ENCODE measurements at places on chromosomes 3 and 15.

DNA sequence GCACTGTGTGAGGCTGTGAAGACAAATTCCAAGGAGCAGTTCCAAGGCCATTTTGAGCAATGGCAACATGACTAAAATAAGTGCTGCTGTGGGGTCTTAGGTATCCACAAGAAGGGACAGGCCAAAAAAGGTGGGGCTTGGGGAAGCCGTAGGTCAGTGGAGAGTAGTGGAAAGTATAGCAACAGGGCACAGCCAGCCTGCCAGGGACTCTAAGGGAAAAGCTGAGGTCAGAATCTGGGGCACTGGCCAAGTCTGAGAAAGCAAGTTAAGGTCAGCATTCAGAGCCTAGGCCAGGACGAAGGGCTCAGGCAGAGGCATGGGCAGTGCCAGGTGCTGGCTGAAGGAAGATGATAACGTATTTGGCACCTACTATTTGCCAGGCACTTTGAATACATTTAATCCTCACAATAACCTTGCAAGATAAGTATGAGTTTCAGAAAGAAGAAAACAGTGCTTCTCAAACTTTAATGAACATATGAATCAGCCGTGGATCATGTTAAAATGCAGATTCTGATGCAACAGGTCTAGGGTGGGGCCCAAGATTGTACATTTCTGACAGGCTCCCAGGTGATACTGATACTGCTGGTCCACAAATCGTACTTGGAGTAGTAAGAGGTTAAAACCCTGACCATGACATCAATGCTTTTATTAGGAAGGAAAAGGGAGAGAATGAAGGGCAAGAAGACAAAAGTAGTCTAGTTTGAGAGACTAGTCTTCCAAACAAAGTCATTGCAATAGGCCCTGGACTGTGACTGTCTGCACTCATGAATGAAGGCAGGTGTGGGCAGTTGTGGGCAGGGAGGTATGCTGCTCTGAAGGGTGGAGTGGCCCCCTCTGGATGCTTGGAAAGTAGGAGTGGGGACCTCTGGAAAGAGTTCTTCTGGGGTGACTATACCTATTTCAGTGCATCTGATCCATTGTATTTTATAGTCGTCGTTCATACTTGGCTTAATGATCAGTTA lies 106.3 kb upstream of the ANKRD28 start:
- DNase-seq: no peak

- DNase-seq: no peak
Observed at GRCh38 chr3:46889381-46890110, 12.0 kb downstream of the PTH1R start.

DNA sequence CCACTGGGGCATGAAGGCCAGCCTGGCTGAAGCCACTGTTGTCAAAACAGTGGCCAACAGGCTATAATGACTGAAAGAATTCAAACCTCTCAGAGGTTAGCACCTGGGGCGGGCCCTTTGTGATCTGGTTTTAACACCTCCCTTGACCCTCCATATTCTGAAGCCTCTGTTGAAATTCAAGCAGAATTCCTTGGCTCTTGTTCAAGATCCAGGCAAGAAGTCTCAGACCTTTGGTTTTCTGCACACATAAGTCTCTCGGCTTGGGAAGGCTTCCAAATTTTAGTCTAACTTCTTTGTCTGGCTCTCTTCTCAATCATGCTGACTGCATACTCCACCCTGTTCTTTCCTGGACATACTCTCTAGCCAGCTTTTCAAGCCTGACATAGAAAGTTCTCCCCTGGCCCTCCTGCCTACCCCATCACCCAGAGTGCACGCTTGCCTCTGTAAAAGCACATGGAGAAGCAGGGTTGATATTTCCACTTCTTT lies 144.5 kb downstream of the PDZRN3 start:
- DNase-seq: no peak

DNA sequence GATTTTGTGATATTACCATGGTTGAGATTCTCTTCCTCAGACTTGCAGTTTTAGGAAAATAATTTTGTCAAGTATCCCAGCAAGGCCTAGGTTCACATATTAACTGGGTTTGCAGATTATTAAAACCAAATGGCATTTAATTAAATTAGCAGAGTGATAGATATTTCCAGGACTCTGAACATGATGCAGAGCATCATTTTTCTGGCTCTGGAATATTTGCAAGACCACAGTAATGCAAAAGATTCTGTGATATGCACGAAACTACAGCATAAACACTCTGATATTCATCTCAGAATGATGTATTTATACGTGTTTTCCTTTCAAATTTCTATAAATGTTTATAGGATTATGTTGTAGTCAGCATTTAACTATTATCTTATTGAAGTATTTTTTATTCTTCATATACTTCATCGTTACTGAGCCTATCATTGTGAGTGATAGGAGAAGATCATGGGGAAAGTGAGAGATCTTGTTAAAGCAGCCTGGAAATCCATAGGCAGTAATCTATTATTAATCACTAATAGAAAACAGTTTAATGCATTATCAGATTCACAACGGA lies 1245.6 kb downstream of the OTOL1 start:
- no peak for DNase-seq

GRCh38 chr3:149792452-149793270 lies at the start of gene ANKUB1:
ANKUB1 (minus strand) TSS chr3:149792554; CDS start chr3:149792366, 188 bp downstream.
- no peak for DNase-seq

Data from stimulated activated CD4-positive, alpha-beta T cell treated with anti-CD3 and anti-CD28 coated beads, Interleukin-15, amount 100 ng/mL, for 48 hours (primary cell).